PC-9 (cell line): ENCODE measurements at places on chromosomes 13 and 19. TPM values are rescaled to one million over a fixed set of nuclear protein-coding genes. Genes with fewer than 3 reads are reported as not detected.

DNA sequence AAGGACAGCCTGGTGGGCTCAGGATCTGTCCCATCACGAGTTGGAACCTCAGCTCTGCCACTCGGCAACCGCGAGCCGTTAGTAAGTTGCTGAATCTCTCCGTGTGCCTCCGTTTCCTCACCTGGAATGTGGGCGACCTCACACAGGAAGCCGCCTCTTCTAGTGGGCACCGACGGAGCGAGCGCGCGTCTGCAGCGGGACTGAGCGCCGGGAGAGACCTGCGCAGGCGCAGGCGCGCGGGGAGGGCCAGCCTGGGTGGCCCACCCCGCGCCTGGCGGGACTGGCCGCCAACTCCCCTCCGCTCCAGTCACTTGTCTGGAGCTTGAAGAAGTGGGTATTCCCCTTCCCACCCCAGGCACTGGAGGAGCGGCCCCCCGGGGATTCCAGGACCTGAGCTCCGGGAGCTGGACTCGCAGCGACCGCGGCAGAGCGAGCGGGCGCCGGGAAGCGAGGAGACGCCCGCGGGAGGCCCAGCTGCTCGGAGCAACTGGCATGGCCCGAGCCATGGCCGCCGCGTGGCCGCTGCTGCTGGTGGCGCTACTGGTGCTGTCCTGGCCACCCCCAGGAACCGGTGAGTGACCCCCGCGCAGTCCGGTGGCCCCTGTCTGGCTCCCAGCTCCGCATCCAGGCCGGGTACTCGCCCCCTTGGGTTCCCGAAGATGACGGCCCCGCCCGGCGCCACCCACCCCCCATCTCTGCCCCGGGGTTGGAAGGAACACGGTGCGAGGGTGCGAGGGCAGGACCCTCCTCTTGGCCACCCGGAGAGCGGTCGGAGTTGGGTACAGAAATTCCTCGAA is at the start of gene PVR:
PVR (plus strand) TSS at position 306 of the 797 bp plus-strand sequence; CDS start at position 493, 187 bp downstream.
- no peaks in the 10 kb centered on the region for H3K27me3 ChIP-seq
- peak within 1 kb of the TSS; percentile 88 for H3K4me3 ChIP-seq
- peak within 1 kb of the TSS; percentile 92 for H3K27ac ChIP-seq
- peaks cover 22% of the 10 kb centered on the region for H3K36me3 ChIP-seq

DNA sequence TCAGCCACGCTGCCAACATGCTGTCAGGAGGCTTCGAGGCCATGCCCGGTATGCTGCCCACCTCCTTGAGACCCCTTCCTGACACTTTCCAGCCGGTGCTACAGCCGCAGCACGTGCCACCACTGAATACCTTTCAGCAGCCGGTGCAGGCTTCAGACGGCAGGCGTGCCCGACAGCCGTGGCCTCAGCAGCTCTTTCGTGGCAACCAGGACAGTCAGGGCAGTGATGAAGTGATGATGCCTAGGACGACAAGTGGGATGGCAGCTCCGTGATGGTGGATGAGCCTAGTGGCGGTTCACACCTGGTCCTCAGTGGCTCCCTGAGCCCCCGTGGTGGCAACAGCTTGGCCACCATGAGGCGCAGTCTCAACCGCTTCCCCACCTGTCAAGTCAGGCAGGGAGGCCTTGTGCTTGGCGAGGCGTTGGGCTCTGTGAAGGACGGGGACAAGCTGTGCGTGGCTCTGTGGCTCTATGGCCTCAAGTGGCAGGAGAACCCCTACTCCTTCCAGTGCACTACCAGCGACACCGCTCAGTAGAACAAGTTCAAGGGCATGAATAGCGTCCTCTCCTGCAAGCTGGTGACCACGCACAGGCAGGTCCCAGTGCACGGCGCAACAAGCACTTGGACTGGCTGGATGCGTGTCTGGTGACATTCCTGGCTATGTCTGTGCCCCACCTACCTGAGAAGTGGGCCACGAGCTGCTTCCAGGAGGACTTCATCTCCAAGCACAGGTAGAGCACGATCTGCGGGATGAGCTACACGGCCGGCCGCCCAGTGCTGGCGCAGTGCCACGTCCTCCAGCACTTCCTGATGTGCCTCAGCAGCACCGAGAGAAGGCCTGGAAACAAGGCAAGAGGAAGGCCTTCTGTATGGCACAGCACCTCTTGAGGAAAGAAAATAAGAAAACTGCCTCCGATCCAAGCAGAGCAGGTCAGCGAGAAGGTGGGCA is 18.2 kb upstream of the ZNF14 start:
- H3K36me3 ChIP-seq, result no peaks in the 10 kb centered on the region
- no peaks in the 10 kb centered on the region for H3K4me1 ChIP-seq
- H3K27me3 ChIP-seq, result peaks cover 37% of the 10 kb centered on the region
- no peak overlapping the region for H3K4me3 ChIP-seq

- no peak for DNase-seq
- no peak overlapping the region for H3K4me3 ChIP-seq
- H3K36me3 ChIP-seq, result no peaks in the 10 kb centered on the region
- peaks cover 5% of the 10 kb centered on the region; the same call in 1 of the 2 replicates for H3K4me1 ChIP-seq
These were observed 91.7 kb downstream of the GADD45B start for GRCh38 chr19:2567580-2567979.

DNA sequence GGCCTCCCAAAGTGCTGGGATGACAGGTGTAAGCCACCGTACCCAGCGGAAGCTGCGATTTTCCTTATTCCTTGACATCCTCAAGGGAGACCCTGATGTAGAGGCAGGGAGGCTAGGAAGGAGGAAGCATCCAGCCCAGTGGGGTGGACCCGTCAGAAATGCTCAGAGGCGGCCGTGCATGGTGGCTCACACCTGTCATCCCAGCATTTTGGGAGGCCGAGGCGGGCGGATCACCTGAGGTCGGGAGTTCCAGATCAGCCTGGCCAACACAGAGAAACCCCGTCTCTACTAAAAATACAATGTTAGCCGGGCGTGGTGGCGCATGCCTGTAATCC is 11.6 kb downstream of the GZMM start:
- no peak overlapping the region for H3K27ac ChIP-seq
- H3K4me3 ChIP-seq, result no peak overlapping the region
- peaks cover 24% of the 10 kb centered on the region for H3K4me1 ChIP-seq

GRCh38 chr13:25432691-25433090 is 60.9 kb downstream of the ATP8A2 start:
- H3K4me1 ChIP-seq, result no peaks in the 10 kb centered on the region
- H3K4me3 ChIP-seq, result no peak overlapping the region
- peaks cover 92% of the 10 kb centered on the region for H3K27me3 ChIP-seq
- no peak overlapping the region for H3K27ac ChIP-seq

- no peaks in the 10 kb centered on the region for H3K36me3 ChIP-seq
- H3K27ac ChIP-seq, result no peak overlapping the region
- peaks cover 60% of the 10 kb centered on the region for H3K27me3 ChIP-seq
- peaks cover 8% of the 10 kb centered on the region; the same call in 1 of the 2 replicates for H3K4me1 ChIP-seq
- H3K4me3 ChIP-seq, result no peak overlapping the region
These were observed 7.7 kb upstream of the CDADC1 start for GRCh38 chr13:49240017-49240416.

Gene SIGLEC12
- not detected in 2 replicates for total RNA-seq

- no peak overlapping the region for H3K27ac ChIP-seq
- no peak overlapping the region for H3K4me3 ChIP-seq
- DNase-seq, result no peak
- no peaks in the 10 kb centered on the region for H3K27me3 ChIP-seq
- H3K4me1 ChIP-seq, result no peaks in the 10 kb centered on the region
These were observed 96.5 kb downstream of the UGGT2 start for GRCh38 chr13:95956589-95957148.

- no peaks in the 10 kb centered on the region for H3K27me3 ChIP-seq
- no peaks in the 10 kb centered on the region for H3K36me3 ChIP-seq
- peak; percentile 60 for DNase-seq
- H3K4me3 ChIP-seq, result no peak overlapping the region
- H3K27ac ChIP-seq, result peak overlapping the region; percentile 43
These were observed 124.8 kb downstream of the DCLK1 start for GRCh38 chr13:36006347-36006746.

- peaks cover 7% of the 10 kb centered on the region; the same call in 1 of the 2 replicates for H3K4me1 ChIP-seq
- DNase-seq, result no peak
These were observed 28.3 kb downstream of the INSR start for GRCh38 chr19:7265963-7266362.

Gene MATK
- total RNA-seq, result not detected in 2 replicates

Gene MYO9B
- total RNA-seq, result 81.2 and 103 TPM in 2 replicates

DNA sequence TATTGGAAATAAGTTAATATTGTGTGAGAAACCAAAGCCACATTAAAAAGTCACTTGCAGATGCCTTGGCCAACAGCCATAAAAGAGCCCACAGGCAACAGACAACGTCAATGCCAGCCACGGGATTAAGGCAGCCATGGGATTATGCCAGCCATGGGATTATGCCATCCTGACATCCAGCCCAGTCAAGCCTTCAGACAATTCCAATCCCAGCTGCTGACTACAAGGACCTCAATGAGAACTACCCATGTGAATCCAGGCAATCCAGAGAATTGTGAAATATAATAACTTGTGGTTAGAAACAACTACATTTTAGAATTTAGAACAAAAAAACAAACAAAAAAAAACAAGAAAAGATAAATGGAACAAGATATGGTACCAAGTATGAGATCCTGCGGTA is 356.6 kb downstream of the EFNB2 start:
- H3K4me1 ChIP-seq, result peaks cover 12% of the 10 kb centered on the region; the same call in 1 of the 2 replicates
- H3K36me3 ChIP-seq, result 0 out of 2 replicates have a peak, but pooled peaks cover 3% of the 10 kb centered on the region
